GM23248 (cell line): ENCODE measurements at places on chromosomes 16 and 17. TPM values are rescaled to one million over a fixed set of nuclear protein-coding genes. Genes with fewer than 3 reads are reported as not detected.

DNA sequence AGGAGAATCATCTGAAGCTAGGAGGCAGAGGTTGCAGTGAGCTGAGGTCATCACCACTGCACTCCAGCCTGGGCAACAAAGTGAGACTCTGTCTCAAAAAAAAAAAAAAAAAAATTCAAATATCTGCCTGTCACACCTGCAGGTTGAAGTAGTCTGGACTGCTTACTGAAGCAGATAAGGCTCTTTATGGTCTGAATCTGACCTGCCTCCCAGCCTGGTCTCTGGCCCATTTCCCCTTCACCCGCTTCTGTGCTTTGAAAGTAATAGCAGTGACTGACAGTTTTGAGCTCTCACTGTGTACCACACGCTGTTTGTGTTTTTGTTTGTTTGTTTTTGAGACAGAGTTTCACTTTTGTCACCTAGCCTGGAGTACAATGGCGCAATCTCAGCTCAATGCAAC is 5.8 kb downstream of the SEZ6L2 start:
- no peak for DNase-seq

Gene CA4
- not detected in 2 replicates for total RNA-seq

Gene PLA2G15
- total RNA-seq: 36.2 and 47.6 TPM in 2 replicates

GRCh38 chr17:70297397-70297796 is 128.1 kb downstream of the KCNJ2 start:
- no peak for DNase-seq

DNA sequence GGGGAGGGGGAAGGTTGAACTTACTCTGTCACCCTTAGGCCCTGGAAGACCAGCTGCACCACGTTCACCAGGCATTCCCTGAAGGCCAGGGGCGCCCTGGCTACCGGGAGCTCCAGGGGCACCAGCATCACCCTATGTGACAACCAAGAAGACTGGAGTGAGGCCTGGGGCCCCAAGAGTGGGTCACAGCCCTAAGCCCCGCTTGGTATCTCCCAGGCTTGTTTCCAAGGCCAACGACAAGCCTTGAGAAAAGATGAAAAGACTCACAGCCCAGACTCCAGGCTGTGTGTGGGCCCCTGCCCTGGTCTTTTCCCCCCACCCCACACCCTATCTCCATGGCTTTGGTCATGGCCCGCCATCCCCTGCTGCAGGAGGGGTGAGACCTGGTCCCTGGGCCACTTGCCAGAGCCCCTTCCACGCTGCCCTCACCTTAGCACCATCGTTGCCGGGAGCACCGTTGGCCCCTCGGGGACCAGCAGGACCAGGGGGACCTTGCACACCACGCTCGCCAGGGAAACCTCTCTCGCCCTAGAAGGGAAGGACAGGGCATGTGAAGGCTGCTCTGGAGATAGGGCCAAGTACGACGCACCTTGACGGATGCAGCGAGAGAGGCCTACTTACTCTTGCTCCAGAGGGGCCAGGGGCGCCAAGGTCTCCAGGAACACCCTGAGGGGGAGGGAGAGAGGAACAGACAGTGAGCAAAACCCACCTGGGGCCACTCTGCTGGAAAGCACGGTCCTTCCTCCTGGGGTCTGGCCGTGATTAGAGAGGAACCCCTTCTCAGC is 9.9 kb downstream of the COL1A1 start:
- DNase-seq: peak; percentile 55

- DNase-seq: no peak
Measured at GRCh38 chr16:23016368-23016767, 132.9 kb downstream of the USP31 start.

DNA sequence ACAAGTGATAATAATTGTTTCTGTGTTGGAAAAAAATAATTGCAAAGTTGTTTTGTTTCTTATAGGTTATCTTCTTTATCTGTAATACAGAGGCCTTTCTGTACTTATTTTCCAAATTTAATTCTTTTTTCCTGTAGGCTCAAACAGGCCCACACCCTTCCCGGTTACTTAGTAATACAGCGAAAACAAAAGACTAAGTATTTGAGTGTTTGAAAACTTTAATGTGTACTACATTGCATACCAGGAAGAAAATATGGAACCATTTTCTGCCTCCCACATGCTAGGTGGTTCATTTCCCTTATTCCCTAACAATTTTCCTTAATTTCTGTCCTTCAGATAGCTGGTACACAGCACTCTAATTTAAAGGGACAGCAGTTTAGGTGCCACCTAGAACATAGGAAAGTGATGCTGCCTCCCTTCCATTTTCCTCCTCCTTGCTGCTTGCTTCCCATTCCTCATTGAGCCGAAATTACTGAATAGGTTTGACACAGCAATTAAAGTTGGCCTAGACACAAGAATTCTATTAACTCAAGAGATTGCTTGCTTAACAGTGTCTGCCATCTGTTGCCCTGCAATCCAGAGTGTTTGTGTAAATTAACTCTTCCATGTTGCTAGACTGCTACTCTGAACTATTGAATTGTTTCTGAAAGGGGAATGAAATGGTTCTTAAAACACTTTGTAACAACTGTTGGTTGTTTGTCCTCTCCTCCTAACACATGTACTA is 24.2 kb downstream of the CYB5B start:
- DNase-seq: peak; percentile 76

Gene MGAT5B
- 0.11 TPM in 1 of 2 replicates, not detected in the other for total RNA-seq

Gene PPY
- not detected in 2 replicates for total RNA-seq
